ENCODE measurements at places on chromosomes 6 and 20.

- DNase-seq: no peak
These were observed 430.2 kb downstream of the UTRN start for GRCh38 chr6:144715344-144715743.

DNA sequence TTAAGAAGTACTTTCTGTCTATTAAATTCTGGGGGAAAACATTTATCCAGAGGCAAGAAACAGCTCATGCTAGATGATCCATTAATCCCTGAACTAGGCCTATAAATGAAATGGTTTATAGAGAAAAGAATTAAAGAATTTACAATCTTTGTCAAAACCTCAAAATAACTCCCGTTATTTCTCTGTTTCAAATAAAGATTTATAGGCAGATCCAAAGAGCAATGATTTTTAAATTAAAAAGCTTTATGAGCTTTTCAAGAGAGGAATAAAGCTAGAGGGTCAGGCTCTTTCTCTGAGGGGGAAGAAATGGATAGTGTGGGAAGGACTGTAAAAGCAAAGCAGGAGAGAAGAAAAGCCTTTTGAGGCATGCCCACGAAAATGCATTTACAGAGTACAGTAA, 82.5 kb upstream of the OGFRL1 start:
- DNase-seq: no peak

DNA sequence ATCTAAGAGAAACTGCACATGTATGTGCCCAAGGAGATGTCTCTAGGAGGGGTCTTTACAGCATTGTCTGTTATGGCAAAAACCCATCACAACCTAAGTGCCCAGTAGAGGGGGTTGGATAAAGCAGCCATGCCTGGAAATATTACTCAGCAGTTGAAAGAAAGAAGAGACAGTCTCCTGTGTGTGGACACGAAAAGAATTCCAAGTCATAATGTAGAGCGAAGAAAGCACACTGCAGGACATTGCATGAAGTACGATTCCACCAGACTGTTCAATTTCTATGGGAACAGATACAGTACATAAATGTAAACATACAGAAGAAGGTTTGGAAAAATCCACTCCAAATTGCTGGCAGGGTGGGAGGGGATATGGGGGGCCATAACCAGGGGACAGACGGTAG, 7.3 kb upstream of the TGM2 start:
- DNase-seq: no peak

DNA sequence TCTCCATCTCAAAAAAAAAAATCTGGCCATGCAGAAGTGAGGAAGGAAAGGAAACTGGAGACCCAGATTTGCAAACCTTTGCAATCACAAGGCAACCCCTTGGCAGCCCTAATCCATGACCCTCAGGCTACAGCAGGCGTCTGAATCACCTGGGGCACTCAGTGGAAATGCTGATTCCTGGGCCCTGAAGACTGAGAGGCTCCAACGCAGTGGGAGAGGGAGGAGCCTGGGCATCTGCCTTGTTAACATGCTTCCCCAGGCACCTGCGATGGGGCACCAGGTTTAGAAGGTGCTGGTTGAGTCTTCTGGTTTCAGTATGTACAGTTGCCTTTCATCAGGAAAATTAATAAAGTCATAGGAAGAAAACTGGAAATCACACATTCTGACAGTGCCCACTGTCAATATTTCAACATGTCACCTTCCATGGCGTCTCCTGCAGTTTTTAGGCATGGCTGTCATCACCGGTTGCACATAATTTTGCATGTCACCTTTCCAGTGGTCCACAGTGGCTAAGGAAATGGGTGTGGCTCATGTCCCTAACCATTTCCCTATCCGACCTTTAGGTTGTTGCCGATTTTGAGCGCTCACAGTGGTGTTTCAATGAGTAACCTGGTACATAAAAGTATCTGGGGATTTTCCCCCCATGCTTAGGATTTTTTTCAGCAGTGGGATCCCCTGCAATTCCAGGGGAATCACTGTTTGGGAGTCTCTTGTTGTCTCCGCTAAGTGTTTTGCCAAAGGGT, 56.9 kb downstream of the PREX1 start:
- DNase-seq: no peak

DNA sequence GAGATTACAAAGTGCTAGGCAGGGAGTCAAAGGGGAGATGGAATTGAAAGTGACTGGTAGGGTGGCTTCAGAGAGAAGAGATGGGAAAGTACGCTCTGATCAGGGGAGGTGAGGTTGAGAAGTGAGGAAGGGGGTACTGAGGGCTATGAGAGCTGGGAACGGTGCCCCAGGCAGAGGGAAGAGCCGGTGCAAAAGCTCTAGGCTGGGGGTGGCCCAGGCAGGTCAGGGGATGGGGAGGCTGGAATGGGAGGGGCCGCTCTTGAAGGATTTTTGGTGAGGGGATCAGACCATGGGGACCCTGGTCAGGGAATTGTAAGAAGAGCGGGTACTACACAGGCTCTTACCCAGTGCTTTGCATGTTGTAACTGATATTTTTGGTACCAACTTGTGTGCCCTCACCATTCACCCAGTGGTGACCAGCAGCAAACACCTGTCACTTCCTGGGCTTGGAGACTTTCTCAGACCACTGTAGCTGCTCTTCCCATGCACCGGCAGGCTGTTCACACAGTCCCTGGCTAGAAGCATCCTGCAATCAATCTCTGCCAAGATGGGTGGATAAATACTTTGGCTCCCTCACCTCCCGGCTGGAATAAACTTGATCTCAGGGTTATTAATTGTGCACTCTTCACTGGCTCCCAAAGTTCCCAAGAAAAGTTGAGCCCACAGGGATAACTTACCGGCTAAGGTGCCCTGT, 24.0 kb downstream of the PCK1 start:
- no peak for DNase-seq

DNA sequence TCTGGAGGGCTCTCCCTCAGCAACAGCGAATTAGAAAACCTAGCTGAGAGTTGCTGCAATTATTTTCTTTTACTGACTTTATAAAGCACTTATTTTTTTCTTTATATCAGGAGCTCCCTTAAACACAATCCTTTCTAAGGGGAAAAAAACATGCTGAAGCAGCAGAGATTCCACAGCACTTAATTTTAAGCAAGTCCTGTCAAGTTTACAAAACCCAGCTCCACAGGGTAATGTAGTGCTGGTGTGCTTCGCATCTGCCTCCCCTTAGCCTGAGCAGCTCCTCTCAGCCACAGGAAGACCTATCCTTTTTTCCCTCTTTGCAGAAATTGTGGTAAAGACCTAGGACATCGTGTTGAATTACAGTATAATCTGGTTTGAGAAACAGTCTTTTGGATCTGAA, 208.1 kb upstream of the SYNDIG1 start:
- no peak for DNase-seq

DNA sequence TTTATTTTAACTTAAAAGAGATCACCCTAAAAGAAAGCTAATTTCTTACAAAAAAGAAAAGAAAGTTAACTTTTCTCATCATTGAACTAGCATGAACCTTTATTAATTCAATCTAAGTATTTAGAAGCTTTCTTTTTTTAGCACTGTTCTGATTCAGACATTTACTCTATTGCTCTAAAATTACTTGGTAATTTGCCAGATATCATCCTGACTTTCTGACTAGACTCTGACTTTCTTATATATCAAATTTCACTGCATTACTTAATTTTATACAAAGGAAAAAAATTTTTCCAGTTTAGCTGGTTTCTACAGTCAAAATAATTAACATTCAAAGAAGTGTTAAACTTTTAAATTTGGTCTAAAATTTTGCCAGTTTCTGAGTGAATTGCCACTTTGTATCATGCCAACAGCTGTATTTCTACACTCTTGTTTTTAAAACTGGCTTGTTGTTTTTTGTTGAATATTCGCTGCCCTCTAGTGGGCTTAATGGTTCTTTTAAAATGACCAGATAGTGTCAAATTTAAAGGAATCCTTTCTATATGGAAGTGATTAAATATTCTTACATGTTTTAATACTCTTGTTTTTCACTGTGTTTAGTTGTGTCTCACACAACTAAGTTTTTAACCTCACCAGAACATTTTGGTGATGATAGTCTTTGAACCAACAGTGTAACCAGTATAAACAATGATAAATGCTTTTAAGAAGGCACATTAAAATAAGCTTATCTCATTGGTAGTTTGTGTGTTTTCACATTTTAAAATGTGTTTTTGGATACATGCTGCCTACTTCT, 102.0 kb downstream of the POPDC3 start:
- DNase-seq: peak; percentile 9

GRCh38 chr20:22597303-22597702, 12.9 kb upstream of the FOXA2 start:
- DNase-seq: no peak

DNA sequence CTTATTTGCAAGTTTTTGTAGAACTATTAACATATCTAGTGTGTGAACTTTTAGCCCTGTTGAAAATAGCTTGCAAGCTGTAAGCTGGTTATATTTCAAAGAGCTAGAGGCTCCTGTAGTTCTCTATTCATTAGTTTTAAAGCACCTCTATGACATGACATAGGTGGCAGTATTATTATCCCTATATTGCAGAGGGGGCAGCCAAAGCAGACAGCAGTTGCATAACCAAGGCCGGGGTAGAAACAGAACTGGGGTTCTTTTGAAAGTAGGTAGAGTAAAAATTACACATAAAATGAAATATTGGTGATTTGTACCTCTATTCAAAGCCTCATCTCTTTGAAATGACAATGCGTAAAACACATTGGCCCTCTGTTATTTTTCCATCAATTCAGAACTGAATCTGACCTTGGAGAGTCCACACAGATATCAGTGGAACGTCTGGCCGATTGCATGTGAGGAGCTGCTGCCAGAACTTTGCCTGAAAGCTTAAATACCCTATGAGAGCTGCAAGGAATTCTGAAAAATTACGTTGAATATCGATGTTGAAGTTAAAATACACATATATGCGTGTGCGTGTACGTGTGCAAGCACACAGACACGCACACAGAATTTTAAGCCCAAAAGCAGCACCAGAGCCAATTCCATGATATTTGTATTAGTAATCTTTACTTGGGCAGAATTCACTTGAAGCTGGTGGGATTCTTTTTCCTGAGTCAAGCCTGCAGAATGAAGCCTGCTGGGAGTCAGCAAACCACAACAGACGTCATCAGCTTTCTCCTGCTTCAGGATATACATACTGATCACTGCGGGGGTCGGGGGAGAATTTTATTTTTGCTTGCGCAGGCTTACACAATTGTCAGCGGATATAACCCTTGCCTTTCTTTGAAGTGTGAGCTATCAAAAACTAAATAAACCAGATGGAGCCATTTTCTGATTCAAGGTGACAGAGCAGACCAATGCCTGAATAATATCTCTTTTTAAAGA, 163.2 kb downstream of the PDE7B start:
- DNase-seq: no peak

DNA sequence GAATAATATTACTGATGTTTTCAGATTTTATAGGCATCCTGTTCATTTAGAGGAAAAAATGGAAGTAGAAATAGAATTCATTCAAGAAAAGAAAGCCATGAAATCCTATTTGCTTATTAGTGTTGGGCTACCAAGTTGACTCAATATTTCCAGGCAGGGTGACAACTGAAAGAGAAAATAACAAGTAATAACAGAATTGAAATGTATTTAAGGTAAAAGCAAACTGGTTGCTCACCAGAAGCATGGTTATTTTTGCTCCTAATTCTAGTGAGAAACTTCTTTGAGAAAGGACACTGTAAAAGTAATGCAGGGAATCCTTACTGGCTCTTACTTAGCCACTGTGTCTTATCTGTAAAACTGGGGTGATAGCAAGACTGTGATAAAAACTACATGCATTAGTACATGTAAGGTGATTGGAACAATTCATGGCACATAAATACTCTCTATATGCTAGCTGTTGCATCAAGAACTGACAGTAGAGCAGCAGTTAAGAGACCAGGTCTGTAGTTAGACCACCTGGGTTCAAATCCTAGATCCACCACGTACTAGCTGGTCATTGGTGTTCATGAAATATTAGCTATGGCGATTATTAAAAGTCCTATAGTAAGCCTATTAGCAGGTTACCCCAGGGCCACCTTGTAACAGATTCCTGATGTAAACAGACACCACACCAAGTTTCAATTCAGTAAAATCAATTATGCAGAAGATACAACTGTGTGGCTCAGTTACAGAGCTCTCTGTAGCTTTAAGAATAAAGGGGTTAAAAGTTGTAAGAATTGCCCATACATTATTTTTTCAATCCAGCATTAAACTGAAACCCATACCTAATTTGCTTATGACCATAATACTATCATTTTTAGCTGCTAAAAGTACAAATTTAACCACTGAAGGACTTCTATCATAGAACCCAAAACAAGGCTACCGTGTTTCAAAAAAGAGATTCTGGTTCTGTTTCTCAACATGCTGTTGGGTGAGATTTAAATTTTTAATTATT, 159.2 kb upstream of the COL21A1 start:
- DNase-seq: no peak

DNA sequence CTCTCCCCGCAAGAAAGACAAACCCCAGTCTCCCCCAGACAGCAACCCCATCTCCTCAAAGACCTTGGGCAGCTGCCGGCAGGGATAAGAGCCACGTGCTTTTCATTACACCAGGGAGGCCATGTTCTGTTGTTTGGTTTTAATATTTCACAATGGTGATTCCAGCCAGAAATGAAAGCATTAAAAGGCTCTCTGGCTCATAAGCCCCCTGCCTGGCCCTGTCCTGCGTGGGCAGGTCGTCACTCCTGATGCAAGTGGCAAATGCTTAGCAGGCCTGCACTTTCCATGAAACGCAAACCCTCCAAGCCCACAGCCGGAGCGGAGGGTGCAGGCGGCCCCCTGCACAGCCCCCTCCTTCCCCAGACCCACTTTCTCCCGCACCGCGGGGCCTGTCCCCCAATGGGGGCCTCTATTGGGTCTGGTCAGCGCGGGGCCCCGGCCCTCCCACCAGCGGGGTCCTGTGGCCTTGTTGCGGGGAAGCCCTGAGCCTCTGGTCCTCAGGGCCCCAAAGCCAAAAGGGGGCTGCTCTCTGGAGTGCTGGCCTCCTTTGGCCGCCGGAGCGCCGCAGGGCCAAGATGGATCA, 77.2 kb downstream of the TMEM242 start:
- no peak for DNase-seq
